ENCODE measurements at places on chromosomes 1 and 21.

- no peak for DNase-seq
Measured at GRCh38 chr1:37474046-37474696, at the start of gene ZC3H12A. ZC3H12A (plus strand) TSS chr1:37474580; CDS start chr1:37475497, 917 bp downstream.

- DNase-seq, result no peak
Measured at GRCh38 chr1:231192620-231193163, 30.8 kb downstream of the TRIM67 start.

DNA sequence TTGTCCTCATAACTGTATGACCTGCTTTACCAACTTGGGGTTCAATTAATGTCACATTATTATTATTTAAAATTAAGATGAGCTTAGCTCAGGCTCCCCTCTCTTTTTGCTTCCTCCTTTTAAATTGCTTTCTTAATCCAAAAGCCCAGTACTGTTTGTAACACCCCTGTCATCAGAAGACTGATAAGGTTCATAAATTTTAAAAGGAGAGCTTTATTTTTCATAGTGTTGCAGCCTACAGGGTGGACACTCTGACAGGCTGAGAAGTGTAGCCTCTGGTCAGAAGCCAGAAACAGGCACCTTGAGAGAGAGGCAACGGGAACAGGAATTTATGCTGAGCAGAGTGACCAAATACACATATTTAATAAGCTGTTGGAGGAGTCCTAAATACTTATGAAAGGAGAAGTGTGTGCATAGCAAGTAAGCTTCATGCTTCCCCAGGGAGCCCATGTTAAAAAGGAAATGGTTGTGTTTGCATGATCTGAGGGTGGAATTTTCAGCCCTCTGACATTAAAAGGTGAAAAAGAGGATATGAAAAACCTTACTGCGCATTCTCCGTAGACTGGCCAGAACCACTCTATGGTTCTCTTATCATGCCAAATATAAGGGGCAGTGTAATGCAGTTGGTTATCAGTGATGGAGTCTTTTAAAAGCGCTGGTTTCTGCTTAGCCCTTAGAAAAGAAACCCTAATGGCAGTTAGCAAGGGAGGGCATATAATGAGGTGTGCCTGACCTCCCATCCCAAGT is 30.5 kb upstream of the FGGY start:
- no peak for DNase-seq

- DNase-seq, result no peak
Measured at GRCh38 chr1:30615076-30615795, 108.1 kb downstream of the MATN1 start.

- no peak for DNase-seq
Measured at GRCh38 chr1:206930210-206930798, 8.6 kb upstream of the FCMR start.

DNA sequence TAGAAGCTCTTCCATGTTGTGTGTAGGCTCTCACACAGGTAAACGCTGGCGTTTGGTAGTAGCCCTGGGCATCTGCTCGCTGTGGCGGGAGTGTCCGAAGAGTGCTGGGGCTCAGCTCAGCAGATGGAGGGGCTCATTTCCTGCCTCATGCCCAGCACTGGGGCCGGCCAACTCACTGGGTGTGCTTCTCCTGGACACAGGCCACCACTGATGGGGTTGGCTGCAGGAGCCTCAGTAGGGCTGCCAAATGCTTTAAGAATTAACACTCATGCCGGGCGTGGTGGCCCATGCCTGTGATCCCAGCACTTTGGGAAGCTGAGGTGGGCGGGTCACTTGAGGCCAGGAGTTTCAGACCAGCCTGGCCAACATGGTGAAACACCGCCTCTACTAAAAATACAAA is 20.9 kb downstream of the UQCRHL start:
- DNase-seq, result no peak

GRCh38 chr1:160432371-160432786 is 32.0 kb downstream of the VANGL2 start:
- no peak for DNase-seq

DNA sequence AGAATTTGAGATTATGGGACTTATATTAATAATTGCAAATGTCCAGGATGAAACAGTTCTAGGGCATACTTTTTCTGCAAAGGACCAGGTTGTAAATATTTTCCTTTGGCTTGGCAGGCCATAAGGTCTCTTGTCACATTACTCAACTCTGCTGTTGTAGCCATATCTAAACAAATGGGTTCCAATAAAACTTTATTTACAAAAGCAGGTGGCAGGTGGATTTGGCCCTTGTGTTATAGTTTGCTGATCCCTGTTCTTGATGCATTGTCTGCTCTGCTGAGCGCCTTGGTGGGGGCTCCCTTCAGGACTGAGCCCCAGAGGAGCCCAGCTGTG is 258.5 kb downstream of the FOXD2 start:
- no peak for DNase-seq

- DNase-seq, result no peak
Measured at GRCh38 chr1:32501865-32502264, 37.0 kb downstream of the ZBTB8B start.

- DNase-seq, result no peak
Measured at GRCh38 chr1:156667610-156667967, 9.6 kb downstream of the NES start.

DNA sequence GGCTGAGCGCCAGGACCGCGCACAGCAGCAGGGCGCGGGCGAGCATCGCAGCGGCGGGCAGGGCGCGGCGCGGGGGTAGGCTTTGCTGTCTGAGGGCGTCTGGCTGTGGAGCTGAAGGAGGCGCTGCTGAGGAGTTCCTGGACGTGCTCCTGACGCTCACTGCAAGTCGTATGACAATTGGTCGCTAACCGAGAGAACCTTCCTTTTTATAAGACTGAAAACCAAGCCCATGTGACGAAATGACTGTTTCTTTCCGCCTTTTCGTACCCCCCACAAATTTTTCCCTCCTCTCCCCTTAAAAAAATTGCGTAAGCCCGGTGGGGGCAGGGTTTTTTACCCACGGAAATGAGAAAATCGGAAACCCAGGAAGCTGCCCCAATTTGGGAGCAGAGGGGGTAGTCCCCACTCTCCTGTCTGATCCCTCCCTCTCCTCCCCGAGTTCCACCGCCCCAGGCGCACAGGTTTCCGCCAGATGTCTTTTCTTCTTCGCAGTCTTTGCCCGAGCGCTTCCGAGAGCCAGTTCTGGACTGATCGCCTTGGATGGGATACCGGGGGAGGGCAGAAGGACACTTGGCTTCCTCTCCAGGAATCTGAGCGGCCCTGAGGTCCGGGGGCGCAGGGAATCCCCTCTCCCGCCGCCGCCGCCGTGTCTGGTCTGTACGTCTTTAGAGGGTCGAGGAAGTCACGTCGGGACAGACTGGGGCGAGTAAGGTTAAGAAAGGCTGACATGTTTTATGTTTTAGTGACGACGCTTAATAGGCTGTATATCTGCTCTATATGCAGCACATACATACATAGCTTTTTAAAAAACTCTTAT is at the start of gene PTGS2:
PTGS2 (minus strand) TSS at position 179 of the 817 bp plus-strand sequence; CDS start at position 46, 133 bp downstream.
- no peak for DNase-seq

- DNase-seq, result no peak
Measured at GRCh38 chr1:156430303-156430702, 61.3 kb downstream of the RHBG start.

DNA sequence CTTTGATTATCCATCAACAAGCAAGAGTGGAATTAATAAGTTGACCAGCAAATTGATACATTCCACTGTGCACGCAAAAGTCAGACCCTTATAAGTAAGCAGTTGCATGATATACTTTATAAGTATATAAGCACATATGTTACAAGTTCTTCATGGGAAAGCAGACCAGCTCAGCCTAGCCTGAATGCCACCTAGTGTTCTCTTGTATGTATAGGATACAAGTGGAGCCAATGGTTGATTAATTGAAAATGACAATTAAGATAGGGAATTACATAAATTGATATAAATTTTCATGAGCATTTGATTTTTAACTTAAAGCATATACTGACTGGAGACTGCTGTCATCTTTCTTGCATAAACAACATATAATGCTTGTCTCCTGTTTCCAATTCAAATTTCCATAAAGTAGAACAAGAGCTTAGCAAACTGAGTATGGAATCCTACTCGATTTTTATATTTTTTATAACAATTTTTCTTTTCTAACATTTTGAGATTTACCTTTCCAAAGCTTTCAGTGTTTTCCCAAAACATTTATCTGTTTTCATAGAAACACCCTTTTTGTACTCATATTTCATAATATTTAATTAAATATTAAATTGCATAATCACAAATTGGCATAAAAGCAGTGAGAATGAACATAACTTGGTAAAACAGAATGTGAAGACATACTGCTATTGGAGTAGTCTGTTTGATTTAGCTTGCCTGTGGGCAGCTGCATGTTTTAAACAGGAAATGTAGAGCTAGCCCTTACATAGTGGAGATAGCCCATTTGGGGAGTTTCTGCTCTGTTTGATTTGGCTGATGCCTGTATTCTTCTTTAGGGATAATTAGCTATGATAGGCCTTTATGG is 62.8 kb downstream of the MAGI3 start:
- DNase-seq, result no peak

DNA sequence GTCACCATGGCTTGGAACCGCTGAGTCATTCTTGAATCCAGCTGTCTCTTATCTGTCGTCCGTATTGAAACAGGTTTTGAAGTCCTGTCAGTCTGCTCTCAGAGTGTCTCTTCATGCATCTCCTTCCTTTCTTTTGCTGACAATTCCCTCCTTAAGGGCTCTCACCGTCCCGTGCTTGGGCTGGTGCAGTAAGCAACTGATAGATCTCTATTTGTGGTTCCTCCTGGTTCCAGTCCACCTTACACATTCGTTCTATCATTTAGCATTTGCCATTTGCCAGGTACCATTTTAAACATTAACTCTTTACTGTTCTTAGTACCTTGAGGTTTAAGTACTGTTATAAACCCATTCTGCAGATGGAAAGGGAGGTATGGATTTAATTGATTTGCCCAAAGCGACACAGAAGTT is 88.9 kb downstream of the DYRK1A start:
- no peak for DNase-seq

DNA sequence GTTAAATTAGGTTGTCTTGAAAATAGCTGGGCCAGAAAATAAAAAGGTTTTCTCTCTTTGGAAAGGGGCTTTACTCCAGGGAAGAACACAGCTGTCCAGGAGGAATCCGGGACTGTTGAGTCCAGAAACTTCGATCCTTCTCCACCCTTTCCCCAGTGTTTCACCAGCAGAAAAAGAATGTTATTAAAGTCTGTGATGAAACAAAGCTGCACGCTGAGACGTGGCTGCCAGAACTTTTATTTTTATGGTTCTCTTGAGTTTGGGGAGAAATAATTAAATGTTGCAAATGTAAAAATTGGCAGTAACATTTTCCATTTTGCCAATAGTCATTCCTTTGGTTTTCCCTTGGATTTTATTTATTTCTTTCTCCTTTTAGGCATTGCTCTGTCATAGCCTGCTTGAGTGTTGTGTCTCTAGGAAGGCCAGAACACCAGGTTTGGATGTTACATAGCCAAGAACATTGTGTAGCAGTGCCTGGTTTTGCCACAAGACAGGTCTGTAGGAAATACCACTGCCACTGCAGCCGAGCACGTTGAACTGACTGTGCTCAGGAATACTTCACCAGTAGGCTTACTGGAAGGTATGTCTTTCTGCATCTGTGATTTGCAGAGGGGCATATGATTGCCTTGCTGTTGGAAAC is 87.4 kb downstream of the ROR1 start:
- no peak for DNase-seq

DNA sequence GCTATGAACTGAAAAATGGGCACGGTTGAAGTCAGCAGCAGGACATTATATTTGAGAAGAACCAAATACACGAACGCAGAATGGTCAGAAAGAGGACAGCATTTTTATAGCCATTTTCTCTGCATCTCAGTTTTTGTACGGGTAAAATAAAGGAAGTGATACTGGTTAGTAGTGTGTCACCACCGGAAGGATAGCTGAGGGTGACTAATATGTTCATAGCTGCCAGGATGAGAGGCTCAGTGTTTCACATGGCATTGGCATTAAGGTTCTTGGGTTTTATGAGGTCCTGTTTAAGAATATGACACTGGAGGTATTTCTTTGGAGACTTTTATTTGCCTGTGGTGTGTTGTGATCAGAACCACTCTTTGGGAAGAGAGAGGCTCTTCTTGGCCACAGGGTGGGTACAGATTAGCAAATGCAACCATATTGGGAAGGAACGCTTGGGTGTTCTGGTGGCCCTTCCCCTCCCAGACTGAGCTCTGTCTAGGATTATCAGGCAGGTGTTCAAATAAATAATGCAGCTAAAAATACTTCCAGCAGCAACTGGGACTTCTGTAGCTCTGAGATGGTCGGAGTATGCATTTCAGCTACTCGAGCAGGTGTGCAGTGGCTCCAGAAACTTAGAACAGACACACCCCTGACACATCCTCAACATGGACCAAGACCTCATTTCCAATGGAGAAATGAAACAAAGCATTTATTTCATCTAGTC is 158.2 kb downstream of the PBX1 start:
- DNase-seq, result no peak

GRCh38 chr1:3500265-3500835 is 45.9 kb downstream of the ARHGEF16 start:
- DNase-seq, result no peak

DNA sequence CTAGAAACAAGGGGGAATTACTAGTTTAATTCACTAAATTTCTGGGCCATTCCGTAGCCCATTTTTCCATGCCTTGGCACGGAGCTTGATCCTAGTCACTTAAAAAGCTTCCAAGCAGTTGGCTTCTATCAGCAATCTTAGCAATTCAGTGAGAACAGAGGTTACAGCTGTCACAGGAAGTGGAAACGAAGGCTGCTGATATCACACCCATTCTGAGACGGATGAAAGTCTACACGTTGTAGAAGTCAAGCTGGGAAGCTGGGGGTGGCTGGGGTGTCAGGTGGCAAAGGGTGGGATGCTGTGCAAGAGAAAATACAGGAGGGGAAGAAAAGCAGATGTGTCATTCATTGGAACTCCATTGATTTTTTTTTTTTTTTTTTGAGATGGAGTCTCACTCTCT is 11.8 kb upstream of the STMN1 start:
- DNase-seq, result no peak

- DNase-seq, result no peak
Measured at GRCh38 chr1:39668111-39668510, 3.8 kb downstream of the NT5C1A start.

DNA sequence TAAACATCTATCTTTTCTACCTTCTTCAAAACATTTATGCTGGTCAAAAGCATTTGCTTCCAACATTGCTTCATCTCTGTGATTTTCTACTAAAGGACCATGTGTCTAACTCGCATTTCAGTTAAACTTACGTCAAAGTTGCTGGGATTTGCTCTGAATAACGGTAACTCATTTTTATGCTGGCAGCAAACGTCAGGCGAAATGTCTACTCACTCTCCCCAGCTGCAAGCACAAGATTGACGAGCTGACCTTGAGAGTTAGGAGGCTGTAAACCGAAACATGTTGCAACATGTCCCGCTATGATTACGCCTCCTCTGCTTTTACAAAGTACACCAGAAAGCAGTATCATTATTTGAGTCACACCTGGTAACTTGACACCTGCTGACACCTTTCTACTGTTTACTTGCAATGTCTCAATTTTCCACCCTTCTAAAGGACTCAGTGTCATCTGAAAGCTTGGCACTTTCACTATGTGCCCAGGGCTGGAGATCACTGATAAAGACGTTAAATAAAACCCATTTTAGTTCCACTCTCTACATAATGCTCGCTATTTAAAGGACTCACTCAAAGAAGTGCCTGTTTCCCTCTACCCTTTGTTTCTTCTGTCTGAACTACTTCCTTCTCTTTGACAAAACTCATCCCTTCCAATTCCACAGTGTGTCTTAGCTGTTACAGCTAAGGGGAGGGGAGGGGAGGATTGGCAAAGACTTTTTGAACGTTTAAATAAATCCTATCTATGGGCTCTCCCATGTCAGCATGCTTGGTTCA is 111.9 kb downstream of the PTPN14 start:
- no peak for DNase-seq
